CD8-positive, alpha-beta T cell (primary cell): ENCODE measurements at places on chromosomes 2 and 18.
A peak's percentile ranks its signal among the peaks of the same experiment; 100 is the strongest.

GRCh38 chr2:3287896-3288295 lies 89.7 kb downstream of the EIPR1 start:
- DNase-seq = no peak

DNA sequence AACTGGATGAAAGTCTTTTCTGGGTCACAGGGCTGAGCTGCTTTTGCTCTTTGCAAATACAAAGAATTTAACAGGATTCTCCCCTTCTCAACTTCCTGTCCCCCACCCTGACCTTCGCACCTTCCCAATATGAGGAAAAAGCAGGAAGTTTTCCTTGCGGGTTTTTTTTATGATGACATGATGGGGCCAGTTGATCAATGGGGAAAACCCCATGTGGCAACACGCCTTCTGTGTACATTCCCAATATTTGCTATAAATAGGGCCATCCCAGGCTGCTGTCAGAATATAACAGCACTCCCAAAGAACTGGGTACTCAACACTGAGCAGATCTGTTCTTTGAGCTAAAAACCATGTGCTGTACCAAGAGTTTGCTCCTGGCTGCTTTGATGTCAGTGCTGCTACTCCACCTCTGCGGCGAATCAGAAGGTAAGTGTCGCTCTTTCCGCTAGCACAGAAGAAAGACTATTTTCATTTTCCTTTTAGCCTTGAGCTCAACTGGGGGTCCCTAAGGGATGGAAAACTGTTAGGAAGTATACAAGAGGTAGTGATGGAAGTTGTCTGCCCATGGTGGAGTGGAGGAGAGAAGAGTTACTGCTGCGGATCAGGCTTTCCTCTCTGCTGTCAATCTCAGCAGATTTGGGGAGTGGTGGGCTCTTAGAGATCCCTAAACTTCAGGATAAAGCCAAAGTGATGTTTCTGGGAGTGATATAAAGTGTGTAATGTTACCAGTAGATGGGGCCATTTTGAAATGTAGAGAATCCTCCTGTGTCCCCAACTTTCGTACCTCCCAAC lies at the start of gene CCL20:
Gene CCL20, plus strand, starts transcription at position 281 of the 792 bp plus-strand sequence. Its CDS starts 70 bp downstream, at position 351.
- DNase-seq = no peak

DNA sequence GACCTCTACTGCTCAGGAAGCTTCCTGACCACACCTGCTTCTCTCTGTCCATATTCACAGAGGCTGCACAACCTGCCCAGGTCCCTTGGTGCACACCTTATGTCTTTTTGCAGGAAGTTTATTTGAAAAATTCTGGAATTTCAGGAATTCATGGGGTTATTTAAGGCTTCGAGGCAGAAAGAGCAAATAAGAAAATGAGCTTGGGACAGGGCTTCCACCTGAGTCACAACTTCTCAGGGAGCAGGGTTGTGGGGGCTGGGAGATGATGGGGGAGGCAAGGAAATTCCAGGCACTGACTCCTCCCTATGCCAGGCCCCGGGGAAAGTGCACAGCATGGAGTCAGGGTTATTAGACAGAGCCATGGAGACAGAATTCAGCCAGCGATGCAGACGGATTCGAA lies 57.7 kb downstream of the INHBB start:
- DNase-seq = no peak

- DNase-seq = no peak
Observed at GRCh38 chr2:147487286-147487977, 357.4 kb upstream of the ACVR2A start.

DNA sequence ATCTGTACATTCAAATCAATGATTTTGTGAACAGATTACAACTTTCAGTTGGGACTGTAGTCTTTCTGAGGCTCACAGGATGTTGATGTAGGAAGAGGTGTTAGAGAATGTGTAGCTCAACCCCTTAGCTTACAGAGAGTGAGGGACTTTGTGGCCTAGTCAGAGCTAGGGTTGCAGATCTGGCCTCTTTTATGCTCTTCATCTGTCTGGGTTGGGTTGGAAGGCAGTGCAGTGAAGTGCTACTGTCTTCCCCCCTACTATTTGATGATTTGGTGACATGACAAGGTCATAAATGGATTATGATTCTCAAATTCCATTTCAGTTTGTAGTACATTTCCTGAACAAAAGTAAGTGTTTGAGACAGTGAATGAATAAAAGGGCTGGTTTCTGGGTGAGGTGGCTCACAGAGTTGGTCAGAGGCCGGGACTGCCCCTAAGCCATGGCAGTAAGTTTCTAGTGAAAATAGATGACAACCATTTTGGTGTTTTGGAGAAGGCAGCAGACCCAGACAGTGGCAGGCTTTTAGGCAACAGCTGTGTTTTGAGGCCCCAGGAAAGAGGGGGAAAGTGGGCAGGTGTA lies 21.6 kb downstream of the MAP4K4 start:
- DNase-seq = no peak

- no peak for DNase-seq
Observed at GRCh38 chr2:69624131-69624530, 19.4 kb downstream of the AAK1 start.

GRCh38 chr2:50953021-50953420 lies 78.9 kb downstream of the NRXN1 start:
- no peak for DNase-seq

GRCh38 chr2:36789181-36789804 lies 92.8 kb downstream of the VIT start:
- no peak for DNase-seq

GRCh38 chr2:24409700-24410556 lies 49.6 kb upstream of the ITSN2 start:
- peak; percentile 28 for DNase-seq

DNA sequence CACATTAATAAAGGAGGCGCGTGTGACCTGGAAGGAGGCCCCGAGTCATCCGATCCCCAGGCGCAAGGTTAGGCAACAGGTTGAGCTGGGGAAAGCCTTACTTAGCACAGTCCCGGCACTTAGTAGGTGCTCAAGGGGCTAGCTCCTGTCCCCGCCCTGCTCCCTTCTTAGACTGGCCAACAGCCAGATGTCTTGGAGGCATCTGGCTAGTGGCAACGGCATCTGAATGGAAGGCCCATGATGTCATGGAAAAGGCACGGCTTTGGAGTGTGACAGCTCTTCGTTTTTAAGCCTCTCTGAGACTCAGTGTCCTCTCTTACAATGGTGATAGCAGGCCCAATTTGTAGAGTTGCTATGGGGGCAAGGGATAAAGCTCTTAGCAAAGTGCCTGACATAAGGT lies 258.3 kb downstream of the CYRIA start:
- no peak for DNase-seq

DNA sequence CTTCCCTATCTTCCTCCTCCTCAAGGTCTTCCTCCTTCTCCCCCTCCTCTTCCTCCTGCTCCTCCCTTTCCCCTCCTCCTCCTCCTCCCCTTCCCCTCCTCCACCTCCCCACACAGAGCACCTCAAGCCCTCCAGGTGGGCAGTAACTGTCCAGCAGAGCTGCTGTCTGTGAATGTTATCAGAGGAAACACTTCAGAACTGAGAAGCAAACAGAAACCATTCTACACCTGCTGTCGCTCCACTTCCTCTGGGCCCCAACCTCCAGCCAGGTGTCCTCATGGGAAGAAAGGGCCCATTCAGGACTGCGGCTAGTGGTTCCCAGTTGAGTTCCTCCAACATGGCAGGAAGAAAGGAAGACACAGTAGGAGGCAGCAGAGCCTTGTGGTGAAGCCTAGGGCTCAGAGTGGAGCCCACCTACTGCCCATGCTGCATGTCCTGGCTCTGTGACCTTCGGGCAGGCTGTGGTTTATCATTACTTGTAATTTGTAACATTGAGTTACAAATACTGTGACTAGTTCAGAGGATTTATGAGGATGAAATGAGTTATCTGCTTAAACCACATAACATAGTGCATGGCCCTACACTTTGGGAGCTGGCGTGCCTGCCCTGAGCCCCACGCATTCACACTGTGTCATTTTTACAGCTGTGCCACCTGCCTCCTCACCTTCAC lies 165.9 kb upstream of the ID2 start:
- no peak for DNase-seq

DNA sequence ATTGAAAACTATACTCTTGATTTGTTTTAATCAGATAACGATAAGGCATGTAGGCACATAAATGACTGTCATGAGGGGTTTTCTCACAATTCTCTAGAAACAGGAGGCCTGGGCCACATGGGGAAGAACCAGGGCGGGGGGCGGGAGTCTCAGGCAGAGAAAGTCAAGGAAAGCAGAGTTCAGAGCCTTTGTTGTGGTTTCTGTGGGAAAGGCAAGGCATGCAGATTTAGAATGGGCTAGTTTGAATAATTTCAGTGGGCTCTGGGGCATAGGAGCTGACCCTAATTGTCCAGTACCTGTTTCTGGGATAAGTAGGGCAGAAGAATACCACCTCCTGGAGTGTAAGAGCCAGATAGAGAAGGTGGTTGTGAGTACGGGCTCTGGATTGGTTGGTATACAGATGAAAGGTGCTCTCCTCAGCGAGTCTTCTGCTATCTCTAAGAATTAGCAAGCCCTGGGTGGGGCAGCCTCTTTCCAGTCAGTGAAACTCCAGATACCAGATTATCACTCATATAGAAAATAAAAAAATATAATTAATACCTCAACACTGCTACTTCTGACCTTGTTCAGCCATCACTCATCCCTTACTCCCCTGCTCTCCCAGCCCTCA lies 41.5 kb upstream of the CYRIA start:
- DNase-seq = no peak
